ENCODE measurements at places on chromosomes 6 and 20. TPM values are rescaled to one million over a fixed set of nuclear protein-coding genes. Genes with fewer than 3 reads are reported as not detected.
A peak's percentile ranks its signal among the peaks of the same experiment; 100 is the strongest.

DNA sequence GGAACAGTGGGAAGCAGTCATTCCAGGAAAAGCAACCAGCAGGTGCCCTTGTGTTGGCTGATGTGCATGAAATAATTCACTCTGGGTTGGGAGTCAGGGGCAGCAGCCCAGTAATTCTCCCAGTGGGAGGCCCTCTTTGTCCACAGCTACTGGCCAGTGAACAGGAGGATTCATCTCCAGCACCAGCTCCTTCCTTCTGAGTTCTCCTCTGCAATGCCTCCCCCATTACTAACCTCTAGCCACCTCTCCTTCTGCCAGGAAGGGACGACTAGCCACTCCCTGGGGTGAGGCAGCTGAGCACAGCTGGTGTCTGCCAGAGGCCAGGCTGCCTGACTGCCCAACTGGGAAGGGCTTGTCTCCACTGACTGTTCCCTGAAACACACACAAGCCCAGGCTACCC is 12.5 kb upstream of the R3HDML start:
- DNase-seq, result peak; percentile 15

- peak; percentile 31 for DNase-seq
These were observed 14.7 kb downstream of the HLA-F start for GRCh38 chr6:29737707-29738630.

DNA sequence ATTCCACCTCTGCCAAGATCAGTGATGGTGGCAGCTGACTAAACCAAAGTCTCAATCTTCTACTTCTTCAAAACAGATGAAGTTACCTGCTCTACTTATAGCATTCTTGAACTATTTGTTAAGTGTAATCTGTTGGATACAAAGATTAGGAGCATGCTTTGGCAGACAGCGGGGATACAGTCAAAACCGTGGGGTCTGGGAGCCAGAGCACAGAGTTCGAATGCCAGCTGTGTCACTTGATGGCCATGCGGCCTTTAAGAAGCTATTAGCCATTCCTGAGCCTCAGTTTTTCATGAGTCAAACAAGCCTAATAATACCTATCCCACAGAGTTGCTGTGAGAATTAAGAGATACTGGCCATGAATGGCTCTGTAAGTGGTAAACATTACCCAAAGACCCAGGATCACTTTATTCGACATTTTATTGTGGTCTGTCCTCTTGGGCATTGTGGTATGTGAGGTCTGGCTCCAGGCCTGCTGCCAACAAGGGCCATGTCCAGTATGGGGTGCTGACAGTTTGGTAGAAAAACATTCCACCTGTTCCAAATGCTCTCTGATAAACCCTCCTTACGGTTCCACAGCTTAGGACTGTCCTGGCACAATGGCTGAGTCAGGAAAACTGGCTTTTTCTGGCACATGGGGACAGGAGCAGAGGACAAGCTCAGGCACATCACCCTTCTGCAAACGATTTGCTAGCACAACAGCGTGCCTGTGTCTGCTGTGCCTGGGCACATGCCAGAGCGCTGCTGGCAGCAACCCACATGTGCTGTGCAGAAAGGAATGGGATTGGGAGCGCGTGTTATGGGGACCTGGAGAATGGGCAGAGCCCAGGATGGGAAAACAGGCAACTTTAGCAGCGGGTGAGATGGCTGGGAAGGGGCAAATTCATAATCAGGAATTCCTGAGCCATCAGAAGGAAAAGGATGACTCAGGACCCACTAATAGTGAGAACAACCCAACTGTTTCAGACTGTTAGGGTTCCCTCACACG is 15.7 kb upstream of the FAM83C start:
- peak; percentile 93 for DNase-seq

GRCh38 chr6:19812512-19813119 is 24.6 kb upstream of the ID4 start:
- no peak for DNase-seq

DNA sequence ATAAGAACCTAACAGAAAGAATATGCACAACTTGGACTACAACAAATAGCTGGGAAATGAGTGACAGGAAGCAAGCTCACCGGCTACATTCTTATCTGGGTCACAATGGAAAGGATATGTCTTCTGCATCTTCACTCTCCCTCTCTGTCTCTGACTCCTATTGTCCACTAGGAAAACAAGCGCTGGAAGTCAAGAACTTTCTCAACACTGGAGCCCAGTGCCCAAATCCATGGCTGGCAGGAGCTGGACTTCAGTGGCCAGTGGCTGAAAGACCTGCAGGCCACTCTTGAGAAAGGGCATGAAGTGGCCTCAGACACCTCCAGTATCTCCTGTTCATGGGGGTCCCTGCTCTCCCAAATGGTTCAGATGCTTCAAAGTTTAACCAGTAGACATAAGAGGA is 62.0 kb downstream of the FAM50B start:
- no peak for DNase-seq

DNA sequence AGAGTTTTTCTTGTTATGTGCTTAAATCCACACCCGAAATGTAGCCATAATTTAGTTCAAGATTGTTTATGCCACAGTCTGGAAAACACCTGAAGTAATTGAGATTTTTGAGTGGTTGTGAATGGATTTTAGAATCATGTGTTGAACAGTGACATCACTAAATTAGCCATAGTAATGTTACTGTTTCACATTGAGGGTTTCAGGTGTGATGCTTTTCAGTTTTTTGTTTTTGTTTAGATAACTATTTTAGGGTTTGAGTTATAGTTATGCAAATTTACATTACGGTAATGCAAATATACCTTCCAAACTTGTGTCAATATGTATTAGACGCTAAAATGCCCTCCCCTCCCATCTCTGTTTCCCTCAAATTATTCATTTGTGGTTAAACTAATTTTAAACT is 22.9 kb downstream of the QKI start:
- no peak for DNase-seq

- DNase-seq, result no peak
These were observed 78.8 kb downstream of the FOXF2 start for GRCh38 chr6:1468126-1468525.

DNA sequence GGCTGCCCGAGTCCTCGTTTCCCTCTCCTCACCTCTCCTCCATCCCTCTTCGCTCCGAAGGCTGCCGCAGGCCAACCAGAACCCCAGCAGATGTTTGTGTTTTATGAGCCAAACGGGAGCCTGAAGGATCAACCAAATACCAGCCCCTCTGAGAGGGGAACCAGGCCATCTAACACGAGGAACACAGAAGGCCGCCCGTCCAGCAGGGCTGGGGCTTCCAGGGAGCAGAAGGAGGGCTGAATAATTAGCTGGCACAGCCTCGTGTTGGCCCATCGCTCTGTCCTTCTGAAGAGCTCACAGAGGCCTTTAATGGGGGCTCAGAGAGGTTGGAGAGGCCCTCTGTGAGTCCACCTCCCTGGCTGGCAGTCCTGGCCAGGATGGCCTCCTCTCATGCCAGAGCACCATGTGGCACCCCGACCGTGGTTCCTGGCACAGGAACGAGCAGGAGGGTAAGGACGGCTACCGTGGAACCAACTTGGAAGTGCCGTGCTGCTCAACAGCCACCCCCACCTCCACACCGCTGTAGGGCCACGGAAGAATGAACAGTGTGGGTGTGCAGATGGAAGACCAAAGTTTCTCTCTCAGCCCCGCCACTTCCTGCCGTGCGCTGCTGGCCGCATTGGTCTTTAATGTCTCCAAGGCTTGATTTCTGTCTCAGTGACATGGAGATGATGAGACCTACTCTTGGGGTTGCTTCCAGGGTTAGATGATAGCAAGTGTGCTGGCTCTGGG is 155.2 kb downstream of the SCML4 start:
- DNase-seq, result no peak

- no peak for DNase-seq
These were observed 55.4 kb downstream of the LAMA4 start for GRCh38 chr6:112199001-112199403.

GRCh38 chr6:104537180-104537579 is 322.5 kb downstream of the HACE1 start:
- DNase-seq, result peak; percentile 29

GRCh38 chr6:137213813-137214212 is 5.4 kb downstream of the IFNGR1 start:
- DNase-seq, result no peak

- DNase-seq, result no peak
These were observed 66.9 kb upstream of the MC3R start for GRCh38 chr20:56181583-56181982.

DNA sequence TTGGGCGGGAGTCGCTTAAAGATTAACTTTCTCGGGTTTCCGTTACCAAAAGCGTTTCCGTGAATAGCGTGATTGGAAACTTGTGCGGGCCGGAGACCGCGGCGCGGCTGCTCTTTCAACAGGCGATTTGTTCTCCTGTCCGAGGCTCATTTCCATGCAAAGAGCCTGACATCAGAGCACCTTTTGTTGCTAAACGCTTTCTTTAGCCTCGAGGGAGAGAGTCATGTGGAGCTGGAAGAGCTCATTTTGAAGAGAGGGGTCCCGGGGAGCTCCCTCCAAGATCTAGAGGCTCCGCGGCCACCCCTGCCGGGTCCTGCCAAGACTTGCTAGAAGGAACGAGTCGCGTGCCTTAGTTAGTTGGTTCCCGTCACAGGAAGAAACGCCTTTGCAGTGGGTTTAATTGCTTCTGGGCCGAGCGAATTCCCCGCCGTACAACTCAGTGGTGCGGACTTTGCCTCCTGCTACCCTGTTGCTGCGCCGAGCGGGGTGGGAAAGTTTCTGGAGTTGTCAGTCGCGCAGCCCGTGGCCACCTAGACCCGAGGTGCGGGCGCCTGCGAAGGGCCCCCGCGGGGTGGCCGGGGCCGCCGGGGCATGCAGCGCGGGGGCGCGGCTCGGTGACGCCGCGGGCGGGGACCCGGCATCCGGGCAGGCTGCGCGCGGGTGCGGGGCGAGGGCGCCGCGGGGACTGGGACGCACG is at the start of gene SASH1:
Gene SASH1 (plus strand): TSS at position 489 of the 697 bp plus-strand sequence. CDS start 230 bp downstream, outside the sequence.
- DNase-seq, result no peak

DNA sequence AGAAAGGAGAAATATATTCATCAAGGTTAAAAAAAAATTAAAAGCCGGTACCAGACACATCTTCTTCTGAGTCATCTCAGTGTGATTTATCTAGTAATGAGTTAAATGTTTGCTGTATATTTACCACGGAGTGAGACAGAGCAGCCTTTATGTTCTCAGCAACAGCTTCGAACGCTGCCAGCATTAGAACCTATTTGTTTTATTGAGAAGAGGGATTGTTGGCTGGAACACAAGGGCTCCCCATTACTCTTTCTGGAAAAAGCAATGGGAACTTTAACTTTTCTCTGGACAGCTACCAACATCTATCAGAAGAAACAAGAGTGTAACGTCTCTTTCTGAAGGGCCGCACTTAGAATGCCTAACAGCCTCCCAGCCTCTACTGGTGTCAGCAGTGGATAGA is 105.3 kb upstream of the TAB2 start:
- no peak for DNase-seq

- DNase-seq, result no peak
These were observed 9.8 kb upstream of the ZNFX1 start for GRCh38 chr20:49287555-49288249.

GRCh38 chr6:139335447-139336210 is 38.8 kb downstream of the CITED2 start:
- DNase-seq, result no peak

DNA sequence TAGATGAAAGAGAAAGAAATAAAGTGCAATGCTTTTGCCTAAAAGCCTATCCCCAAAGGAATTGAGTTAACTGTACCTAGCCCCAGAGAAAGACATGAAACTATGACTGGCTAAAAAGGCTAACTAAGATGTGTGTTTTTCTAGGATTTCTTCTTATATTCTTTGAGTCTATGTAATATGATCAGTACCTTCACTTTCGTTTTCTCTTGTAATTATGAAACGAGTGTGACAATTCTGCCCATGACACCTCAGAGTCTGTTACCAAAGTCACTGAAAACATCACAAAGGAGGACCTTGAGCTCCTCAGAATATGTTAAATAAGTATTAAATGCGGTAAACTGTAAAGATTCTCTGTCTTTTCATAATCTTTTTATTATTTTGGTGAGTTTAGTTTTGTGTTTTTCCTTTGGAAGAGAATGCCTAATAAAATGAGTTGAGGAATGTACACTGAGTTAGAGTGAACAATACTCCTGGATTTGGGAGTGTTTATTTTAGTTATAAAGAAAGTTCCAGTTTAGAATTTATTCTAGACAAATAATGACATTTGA is 141.3 kb downstream of the FUT9 start:
- peak; percentile 41 for DNase-seq

DNA sequence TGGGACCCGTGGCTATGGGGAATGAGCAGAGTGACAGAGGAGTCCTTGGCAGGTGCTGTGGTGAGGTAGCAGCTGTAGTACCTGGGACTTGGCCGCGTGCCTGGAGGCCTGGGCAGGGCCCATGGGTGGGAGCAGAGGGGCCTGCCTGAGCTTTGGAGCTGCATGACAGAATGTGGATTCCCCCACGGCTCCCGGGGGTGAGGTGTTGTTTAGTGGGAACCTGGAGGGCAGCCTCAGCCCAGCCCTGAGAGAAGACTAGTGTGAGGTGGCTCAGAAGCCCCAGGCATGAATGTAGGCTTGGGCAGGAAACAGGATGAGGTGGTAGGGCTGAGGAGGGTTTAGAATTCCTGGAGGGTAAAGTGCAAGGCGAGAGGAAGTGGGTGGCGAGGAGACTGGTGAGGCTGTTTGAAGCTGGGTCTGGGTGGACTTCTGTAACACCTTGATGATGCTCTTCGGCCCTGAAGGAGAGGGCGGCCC is 86.5 kb upstream of the SCP2D1 start:
- no peak for DNase-seq

DNA sequence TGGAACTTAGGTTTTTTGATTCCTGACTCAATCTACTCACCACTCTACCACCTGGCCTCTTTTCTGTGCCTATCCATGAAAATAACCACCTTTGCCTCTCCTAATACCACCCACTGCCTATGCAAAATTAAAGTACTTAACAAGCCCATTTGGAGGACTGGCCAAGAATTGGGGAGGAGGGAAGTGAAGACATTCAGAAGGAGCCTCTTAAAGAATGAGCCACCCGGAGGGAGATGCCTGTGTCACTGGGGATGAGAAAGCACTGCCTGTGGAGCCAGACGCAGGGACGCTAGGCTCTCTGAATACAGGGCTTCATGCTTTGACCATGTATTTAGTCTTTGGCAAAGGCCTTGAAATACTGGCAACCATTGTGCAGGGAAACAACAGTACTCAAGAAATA is 40.0 kb upstream of the MRPS10 start:
- DNase-seq, result no peak

NHSL1 gene
- 3.1 TPM for total RNA-seq

RAB44 gene
- total RNA-seq, result not detected

TCF21 gene
- total RNA-seq, result not detected

ZNF831 gene
- total RNA-seq, result not detected

SLC13A3 gene
- not detected for total RNA-seq

CLPSL1 gene
- not detected for total RNA-seq

ZNF217 gene
- 9.7 TPM for total RNA-seq

Data from H4 (cell line).